ENCODE measurements at places on chromosomes 11 and 22.

DNA sequence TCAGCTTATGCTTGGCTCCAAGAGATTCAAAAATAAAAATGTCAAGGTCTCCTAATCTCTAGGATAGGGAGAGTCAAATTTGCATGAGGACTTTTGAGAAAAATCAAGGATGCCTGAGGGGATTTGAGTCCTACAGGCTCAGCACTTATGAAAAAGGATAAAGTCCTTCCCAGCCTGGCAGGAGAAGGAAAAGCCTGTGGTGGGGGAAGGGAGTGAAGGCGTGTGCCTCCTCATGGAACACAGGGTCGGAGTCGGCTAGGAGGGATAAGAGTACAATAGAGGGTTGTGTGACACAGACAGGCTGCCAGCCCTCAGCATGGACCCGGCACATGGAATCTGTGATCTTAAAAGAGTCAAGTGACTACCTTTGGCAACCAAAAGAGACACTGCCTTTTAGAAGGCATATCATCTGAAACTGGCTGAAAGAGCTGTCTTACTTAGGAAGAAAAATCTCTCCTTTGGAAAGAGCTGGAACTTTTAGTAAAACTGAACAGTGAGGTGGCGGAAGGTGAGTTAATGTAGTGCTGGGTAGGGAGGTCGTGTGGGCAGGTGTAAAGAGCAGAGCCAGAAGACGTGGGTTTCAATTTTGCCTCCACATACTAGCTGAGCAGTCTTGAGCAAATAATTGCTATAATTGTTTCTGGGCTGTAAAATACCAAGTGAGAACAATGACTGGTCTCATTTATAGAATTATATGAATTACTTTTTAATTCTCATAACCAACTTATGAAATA, 58.8 kb upstream of the RDX start:
- DNase-seq: no peak

DNA sequence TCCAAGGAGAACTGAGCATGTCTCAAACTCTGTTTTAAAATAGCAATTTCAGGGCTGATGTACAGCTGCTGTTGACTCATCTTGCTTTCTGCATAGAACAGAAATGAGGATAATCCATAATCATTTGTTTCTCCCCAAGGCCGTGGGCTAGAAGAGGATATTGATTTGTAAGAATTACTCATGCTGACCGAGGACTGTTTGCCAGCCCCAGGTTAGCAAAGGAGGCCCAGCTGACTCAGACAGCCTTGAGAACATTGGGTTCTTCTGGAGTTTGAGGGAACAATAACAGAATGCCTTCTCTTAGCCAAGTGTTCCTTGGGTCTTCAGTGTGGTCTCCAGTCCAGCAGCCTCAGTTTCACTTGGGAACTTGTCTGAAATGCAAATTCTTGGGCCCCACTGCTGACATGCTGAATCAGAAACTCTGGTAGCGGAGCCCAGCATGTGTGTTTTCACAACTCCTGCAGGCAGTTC, 92.0 kb downstream of the ZC3H12C start:
- no peak for DNase-seq

GRCh38 chr11:94046796-94047195, 25.6 kb downstream of the HEPHL1 start:
- DNase-seq: no peak

DNA sequence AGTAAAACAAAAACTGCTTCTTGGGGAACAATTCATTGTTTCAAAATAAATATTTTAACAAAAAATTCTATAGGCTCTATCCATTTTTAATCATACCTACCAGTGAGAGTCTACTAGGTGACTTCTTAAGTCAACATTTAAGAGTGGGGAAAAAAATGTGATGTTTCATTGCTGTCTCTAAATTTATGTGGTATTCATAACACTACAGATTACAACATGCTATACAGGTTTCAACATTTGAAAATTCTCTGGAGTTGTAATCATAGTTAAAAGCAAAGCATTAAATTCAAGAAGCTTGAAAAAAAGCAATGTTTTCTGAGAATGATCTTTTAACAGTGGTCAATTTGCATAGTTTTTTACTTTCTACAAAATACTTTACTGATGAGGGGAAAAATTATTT, 18.3 kb downstream of the SBF2 start:
- no peak for DNase-seq
